ENCODE measurements at places on chromosomes 1 and 21. TPM values are rescaled to one million over a fixed set of nuclear protein-coding genes. Genes with fewer than 3 reads are reported as not detected.

Gene TMPRSS3
- not detected for total RNA-seq

Gene MAD2L2
- 56.0 TPM for total RNA-seq

Gene ECM1
- total RNA-seq, result 5.0 TPM

Gene CYP4A22
- total RNA-seq, result not detected

Gene ZSWIM5
- 2.0 TPM for total RNA-seq

Gene TMCO4
- 19.4 TPM for total RNA-seq

Gene OLIG2
- total RNA-seq, result 0.35 TPM

Gene SLAMF1
- not detected for total RNA-seq

Gene MCOLN2
- 0.82 TPM for total RNA-seq

Gene PKP1
- total RNA-seq, result 0.58 TPM

Gene PCBP3
- total RNA-seq, result 5.4 TPM

Gene CD1E
- total RNA-seq, result not detected

DNA sequence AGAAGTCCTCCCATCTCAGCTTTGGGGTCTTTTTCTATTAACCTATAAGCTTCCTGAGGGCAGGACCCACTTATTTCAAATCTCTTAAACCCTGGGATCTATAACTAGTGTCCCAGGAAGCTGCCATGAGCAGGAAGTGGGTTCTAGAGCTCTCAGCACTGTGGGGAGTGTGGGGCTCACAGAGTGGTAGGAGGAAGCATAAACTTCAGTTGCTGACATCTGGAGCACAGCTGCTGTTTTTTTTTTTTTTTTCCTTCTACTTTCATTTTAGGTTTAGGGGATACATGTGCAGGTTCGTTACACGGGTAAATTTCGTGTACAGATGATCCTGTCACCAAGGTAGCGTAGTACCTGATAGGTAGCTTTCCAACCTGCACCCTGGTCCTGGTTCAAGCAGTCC lies 59.3 kb downstream of the AK4 start:
- H3K36me3 ChIP-seq, result no peaks in the 10 kb centered on the region
- no peaks in the 10 kb centered on the region for H3K4me1 ChIP-seq
- H3K27ac ChIP-seq, result no peak overlapping the region
- no peak overlapping the region for H3K4me3 ChIP-seq
- DNase-seq, result no peak
- H3K27me3 ChIP-seq, result peaks cover 5% of the 10 kb centered on the region

GRCh38 chr1:19044975-19045831 lies 88.7 kb upstream of the IFFO2 start:
- no peaks in the 10 kb centered on the region for H3K36me3 ChIP-seq
- H3K27ac ChIP-seq, result no peak overlapping the region
- no peak overlapping the region for H3K4me3 ChIP-seq
- DNase-seq, result no peak
- no peaks in the 10 kb centered on the region for H3K4me1 ChIP-seq
- H3K27me3 ChIP-seq, result peaks cover 23% of the 10 kb centered on the region

GRCh38 chr1:227883073-227883520 lies 64.6 kb downstream of the WNT9A start:
- peaks cover 15% of the 10 kb centered on the region for H3K4me1 ChIP-seq
- H3K27ac ChIP-seq, result no peak overlapping the region
- H3K4me3 ChIP-seq, result no peak overlapping the region

- H3K27me3 ChIP-seq, result no peaks in the 10 kb centered on the region
- no peak overlapping the region for H3K27ac ChIP-seq
- no peak overlapping the region for H3K4me3 ChIP-seq
- H3K36me3 ChIP-seq, result peaks cover 22% of the 10 kb centered on the region
- peaks cover 8% of the 10 kb centered on the region for H3K4me1 ChIP-seq
These were observed 250.4 kb upstream of the HOOK1 start for GRCh38 chr1:59564192-59564891.

DNA sequence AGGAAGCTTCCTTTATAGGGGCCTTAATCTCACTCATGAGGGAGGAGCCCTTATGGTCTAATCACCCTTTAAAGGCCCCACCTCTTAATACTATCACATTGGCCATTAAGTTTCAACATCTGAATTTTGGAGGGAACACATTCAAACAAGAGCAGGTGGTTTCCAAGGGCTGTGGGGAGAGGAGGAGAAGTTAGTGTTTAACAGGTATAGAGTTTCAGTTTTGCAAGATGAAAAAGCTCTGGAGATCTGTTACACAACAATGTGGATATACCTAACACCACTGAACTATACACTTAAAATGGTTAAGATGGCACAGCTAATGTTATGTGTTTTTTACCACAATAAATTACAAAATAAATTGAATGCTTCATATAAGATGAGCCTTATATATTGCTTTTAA lies 113.4 kb upstream of the DNAH14 start:
- H3K27me3 ChIP-seq, result peaks cover 28% of the 10 kb centered on the region
- no peaks in the 10 kb centered on the region for H3K36me3 ChIP-seq
- no peak overlapping the region for H3K4me3 ChIP-seq
- no peak for DNase-seq
- H3K27ac ChIP-seq, result no peak overlapping the region

- H3K27ac ChIP-seq, result no peak overlapping the region
- H3K27me3 ChIP-seq, result peaks cover 3% of the 10 kb centered on the region
- H3K4me3 ChIP-seq, result no peak overlapping the region
- no peak for DNase-seq
These were observed 53.9 kb upstream of the KRTAP11-1 start for GRCh38 chr21:30935121-30935888.

GRCh38 chr1:23050201-23050600 lies 30.9 kb downstream of the KDM1A start:
- H3K27me3 ChIP-seq, result no peaks in the 10 kb centered on the region
- no peak overlapping the region for H3K4me3 ChIP-seq
- H3K4me1 ChIP-seq, result peaks cover 23% of the 10 kb centered on the region

GRCh38 chr21:38290809-38291208 lies 34.0 kb downstream of the KCNJ15 start:
- peaks cover 15% of the 10 kb centered on the region for H3K4me1 ChIP-seq
- no peaks in the 10 kb centered on the region for H3K27me3 ChIP-seq
- no peaks in the 10 kb centered on the region for H3K36me3 ChIP-seq
- no peak overlapping the region for H3K4me3 ChIP-seq
- no peak for DNase-seq

DNA sequence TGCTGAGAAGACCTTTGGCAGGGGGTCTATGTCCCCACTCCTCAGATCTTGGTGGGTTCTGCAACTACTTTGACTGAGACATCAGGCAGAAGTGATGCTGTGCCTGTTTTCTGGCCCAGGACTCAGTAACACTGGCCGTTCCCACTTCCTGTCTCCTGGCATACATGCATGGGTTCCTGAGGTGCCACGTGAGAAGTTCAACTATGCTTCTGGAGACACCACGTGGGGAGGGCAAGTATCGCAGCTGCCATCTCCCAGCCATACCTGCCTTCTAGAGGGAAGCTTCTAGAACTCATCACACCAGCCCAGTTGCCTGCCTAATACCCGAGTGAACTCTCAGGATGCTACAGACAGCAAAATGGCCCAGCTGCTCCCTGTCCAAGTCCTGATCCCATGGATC lies 65.8 kb downstream of the TRABD2B start:
- H3K4me1 ChIP-seq, result peaks cover 42% of the 10 kb centered on the region
- no peak overlapping the region for H3K4me3 ChIP-seq
- DNase-seq, result no peak
- peaks cover 42% of the 10 kb centered on the region for H3K27me3 ChIP-seq

DNA sequence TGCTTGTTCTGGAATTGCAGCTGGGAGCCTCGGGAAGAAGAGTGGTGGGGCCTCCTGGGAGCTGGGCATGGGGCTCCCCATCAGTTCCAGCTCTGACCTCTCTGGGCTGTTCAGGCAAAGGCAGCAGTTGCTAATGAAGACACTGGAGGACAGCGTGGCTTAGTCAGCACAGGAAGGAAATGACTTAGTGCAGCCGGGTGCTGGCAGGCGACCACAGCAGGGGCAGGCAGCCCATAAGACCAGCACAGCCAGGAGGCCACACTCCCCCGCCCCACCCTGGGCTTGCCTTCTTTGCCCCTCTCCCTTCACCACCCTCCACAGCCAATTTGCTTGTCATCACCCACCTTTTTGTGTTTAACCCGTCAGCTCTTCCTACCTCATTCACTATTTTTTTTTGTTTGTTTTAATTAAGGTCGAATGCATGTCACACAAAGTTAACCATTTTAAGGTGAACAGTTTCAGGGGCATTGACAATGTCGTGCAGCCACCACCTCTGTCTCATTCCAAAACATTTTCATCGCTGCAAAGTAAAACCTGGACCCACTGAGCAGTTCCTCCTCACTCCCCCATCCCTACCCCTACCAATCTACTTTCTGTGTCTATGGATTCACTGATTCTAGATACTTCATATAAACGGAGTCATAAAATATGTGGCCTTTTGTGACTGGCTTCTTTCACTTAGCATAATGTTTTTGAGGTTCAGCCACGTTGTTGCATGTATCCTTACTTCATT lies 10.9 kb downstream of the OLIG2 start:
- no peaks in the 10 kb centered on the region for H3K36me3 ChIP-seq
- no peaks in the 10 kb centered on the region for H3K4me1 ChIP-seq
- no peak overlapping the region for H3K4me3 ChIP-seq
- H3K27ac ChIP-seq, result no peak overlapping the region
- DNase-seq, result no peak

DNA sequence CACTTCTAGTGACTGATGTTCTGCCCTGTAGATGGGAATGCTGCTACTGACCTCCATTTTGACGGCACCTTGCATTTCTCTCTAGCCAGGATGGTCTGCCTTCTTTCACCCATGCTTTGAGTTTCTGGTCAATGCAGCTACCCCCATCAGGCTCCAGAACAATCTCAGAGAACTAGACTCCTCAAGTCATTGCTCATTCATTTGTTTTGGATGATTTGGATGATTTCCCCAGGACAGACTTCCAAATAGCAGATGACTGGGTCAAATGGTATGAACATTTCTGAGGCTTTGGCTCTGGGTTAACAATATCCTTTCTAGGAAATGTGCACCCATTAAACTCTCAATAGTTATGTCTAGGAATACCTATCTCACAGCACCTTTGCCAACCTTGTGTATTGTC lies 63.9 kb downstream of the CSMD2 start:
- no peak overlapping the region for H3K4me3 ChIP-seq
- no peaks in the 10 kb centered on the region for H3K4me1 ChIP-seq
- peaks cover 25% of the 10 kb centered on the region for H3K27me3 ChIP-seq
- DNase-seq, result no peak
- no peaks in the 10 kb centered on the region for H3K36me3 ChIP-seq

GRCh38 chr1:219293410-219293809 lies 119.7 kb downstream of the LYPLAL1 start:
- no peak overlapping the region for H3K4me3 ChIP-seq
- DNase-seq, result no peak
- peaks cover 21% of the 10 kb centered on the region for H3K4me1 ChIP-seq
- H3K27me3 ChIP-seq, result no peaks in the 10 kb centered on the region

DNA sequence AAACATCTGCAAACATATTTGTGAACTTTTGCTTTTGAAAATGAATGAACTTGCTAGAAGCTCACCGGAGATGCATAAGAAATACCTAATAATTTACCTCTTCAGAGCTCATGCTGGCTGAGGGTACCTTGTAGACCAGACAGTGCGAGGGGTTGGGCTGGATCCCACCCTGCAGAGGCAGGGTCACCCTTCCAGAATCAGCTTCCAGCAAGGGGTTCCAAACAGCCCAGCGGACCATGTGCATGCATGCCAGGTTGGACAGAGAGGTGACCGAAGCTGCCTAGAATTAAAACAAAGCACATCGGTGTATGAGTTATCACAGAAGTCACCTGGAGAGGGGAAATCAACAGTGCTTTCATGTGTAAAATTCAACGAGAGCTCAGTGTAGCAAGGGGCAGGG lies 59.2 kb downstream of the NPHP4 start:
- H3K27me3 ChIP-seq, result no peaks in the 10 kb centered on the region
- no peak for DNase-seq
- H3K36me3 ChIP-seq, result peaks cover 23% of the 10 kb centered on the region
- no peak overlapping the region for H3K4me3 ChIP-seq
- H3K4me1 ChIP-seq, result no peaks in the 10 kb centered on the region
- H3K27ac ChIP-seq, result no peak overlapping the region

DNA sequence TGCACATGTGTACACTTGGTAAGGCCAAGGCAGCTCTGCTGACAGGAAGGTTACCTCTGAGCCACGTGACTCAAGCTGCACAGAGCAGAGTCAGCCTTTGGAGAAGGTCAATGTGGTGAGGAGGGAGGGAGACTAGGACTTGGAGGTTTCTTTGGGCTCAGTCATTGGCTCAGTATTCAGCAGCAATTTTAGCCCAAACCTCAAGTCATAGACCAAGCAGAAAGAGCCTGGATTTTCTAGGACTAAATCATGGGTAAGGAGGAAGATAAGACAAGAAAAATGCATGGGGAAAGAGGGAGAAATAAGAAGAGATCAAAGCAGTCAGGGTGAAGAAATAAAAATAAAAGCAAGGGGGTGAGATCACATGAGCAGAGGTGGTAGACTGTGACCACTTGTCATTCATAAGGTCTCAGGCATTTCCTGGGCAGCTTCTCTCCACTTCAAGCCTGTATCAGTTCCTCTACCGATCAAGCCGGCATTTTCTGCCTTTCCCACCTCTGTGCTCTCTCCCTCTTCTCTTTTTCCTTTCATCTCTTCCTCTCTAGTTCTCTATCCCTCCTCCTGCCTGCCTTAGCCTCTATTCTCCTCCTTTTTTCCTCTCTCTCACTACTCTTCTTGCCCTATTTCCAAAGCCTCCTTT lies 51.7 kb upstream of the DUSP10 start:
- no peaks in the 10 kb centered on the region for H3K36me3 ChIP-seq
- no peaks in the 10 kb centered on the region for H3K4me1 ChIP-seq
- no peak overlapping the region for H3K4me3 ChIP-seq

DNA sequence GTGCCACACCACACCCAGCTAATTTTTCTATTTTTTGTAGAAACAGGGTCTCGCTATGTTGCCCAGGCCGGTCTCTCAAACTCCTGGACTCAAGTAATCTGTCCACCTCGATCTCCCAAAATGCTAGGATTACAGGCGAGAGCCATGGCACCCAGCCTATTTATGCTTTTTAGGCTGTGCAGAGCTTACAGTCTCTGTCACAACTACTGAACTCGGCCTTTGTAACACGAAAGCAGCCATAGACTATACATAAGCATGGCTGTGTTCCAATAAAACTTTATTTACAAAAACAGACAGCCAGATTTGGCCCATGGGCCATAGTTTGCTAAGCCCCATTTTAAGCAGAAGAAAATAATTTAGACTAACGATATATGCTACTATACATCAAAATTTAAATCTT lies 54.4 kb downstream of the NID1 start:
- no peaks in the 10 kb centered on the region for H3K36me3 ChIP-seq
- no peak for DNase-seq
- peaks cover 4% of the 10 kb centered on the region for H3K4me1 ChIP-seq
- H3K4me3 ChIP-seq, result no peak overlapping the region
- H3K27me3 ChIP-seq, result no peaks in the 10 kb centered on the region
- H3K27ac ChIP-seq, result no peak overlapping the region

DNA sequence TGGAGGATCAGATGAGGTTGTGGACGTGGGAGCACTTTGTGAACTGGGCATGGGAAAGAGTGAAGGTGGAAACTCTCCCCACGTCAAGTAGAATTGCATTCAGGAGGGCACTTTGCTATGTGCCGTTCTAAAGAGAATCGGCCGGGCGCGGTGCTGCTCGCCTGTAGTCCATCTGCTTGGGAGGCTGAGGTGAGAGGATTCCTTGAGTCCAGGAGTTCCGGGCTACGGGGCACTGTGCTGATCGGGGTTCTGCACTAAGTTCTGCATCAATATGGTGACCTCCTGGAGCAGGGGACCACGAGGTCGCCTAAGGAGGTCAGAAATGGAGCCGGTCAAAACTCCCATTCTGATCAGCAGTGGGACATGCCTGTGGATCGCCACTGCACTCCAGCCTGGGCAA lies 141.9 kb downstream of the PEX14 start:
- H3K27ac ChIP-seq, result no peak overlapping the region
- no peaks in the 10 kb centered on the region for H3K27me3 ChIP-seq
- H3K36me3 ChIP-seq, result peaks cover 2% of the 10 kb centered on the region
- H3K4me1 ChIP-seq, result no peaks in the 10 kb centered on the region
- DNase-seq, result no peak
